Stimulated activated CD8-positive, alpha-beta memory T cell treated with anti-CD3 and anti-CD28 coated beads, Interleukin-15, amount 100 ng/mL, for 24 hours (primary cell): ENCODE measurements at places on chromosomes 11 and 22.

GRCh38 chr11:102846292-102846691 lies 2.9 kb upstream of the MMP3 start:
- no peak for DNase-seq

DNA sequence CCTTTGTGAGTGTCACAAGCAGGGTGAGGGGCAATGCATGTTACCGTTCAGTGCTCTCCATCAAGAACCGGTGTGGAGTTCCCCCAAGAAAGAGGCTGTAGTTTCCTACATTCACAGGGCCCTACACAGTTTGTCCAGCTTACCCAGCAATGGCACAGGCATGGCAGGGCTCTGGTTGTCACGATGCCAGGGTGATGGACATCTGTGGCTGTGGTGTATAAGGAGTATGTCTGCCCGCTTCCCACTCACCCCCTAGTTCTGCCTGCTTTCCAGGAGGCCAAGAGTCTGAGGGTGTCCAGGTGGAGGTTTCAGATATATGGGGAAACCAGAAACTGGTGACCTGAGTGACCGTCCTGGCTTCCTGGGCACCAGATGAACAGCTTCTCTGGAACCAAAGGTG lies 116.1 kb downstream of the PKNOX2 start:
- DNase-seq = no peak

- DNase-seq = no peak
These were observed 55.7 kb downstream of the NRXN2 start for GRCh38 chr11:64667154-64667745.

- DNase-seq = no peak
These were observed 1.8 kb upstream of the TUB start for GRCh38 chr11:8079111-8079675.

- DNase-seq = no peak
These were observed 461 bp downstream of the TBC1D10A start for GRCh38 chr22:30326255-30326705.

GRCh38 chr11:86569109-86569508 lies 103.3 kb downstream of the ME3 start:
- no peak for DNase-seq

DNA sequence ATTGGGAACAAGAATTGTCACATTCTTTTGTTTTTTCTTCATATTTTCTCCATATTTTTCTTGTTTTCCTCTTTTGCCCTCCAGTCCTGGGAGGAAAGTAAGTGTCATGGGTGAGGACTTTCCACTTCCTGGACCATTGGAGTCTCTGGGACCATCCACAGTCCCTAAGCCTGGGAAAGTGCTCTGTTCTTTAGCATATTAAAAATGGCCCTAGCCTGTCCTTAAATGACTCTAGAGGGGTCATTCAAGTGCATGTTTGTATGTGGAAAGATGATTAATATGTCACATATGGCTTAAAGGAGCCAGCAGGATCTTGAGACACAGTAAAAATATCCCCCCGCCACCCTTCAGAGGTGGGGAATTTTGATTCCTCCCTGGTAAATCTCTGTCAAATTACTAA lies 20.1 kb upstream of the SCGB1D1 start:
- no peak for DNase-seq
